EL (cell line): ENCODE measurements at places on chromosomes 13 and 19.

- DNase-seq, result no peak
Measured at GRCh38 chr13:100561599-100562204, 26.9 kb downstream of the GGACT start.

DNA sequence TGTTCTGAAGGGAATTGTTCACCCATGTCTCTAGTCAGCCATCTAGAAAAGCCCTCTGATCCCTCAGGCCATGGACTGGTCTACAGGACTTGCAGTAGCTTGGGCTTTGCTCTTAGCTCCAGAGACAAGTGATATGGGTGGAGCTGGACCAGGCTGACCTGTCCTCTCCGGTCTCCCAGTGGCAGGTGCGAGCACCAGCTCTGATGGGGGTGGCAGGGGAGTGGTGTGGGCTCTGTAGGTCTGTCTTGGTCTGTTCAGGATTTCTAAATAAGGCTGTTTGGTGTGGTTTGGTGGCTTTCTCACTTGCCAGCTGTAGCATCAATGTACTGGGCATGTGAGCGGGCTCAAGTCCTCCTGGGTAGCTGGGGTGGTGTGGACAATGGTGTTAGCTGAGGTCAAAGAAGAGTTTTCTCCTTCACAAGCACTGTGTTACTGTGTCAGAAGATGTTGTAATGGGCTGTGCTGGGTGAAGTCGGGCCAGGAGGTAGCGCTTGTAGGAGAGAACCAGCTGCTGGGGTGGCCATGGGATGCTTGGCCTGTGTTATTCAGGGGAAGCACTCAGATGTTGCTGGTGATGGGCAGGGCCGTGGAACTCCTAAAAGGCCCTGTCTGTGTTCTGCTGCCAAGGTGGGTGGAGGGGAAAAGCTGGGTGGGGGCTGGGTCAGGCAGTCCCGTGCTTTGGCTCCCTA lies 16.9 kb downstream of the GPC6 start:
- no peak for DNase-seq

- no peak for DNase-seq
Measured at GRCh38 chr13:24328145-24328544, 18.8 kb downstream of the C1QTNF9 start.

GRCh38 chr13:77523834-77524728 lies 11.4 kb upstream of the SCEL start:
- no peak for DNase-seq

- no peak for DNase-seq
Measured at GRCh38 chr13:87614276-87614675, 56.9 kb upstream of the SLITRK5 start.

DNA sequence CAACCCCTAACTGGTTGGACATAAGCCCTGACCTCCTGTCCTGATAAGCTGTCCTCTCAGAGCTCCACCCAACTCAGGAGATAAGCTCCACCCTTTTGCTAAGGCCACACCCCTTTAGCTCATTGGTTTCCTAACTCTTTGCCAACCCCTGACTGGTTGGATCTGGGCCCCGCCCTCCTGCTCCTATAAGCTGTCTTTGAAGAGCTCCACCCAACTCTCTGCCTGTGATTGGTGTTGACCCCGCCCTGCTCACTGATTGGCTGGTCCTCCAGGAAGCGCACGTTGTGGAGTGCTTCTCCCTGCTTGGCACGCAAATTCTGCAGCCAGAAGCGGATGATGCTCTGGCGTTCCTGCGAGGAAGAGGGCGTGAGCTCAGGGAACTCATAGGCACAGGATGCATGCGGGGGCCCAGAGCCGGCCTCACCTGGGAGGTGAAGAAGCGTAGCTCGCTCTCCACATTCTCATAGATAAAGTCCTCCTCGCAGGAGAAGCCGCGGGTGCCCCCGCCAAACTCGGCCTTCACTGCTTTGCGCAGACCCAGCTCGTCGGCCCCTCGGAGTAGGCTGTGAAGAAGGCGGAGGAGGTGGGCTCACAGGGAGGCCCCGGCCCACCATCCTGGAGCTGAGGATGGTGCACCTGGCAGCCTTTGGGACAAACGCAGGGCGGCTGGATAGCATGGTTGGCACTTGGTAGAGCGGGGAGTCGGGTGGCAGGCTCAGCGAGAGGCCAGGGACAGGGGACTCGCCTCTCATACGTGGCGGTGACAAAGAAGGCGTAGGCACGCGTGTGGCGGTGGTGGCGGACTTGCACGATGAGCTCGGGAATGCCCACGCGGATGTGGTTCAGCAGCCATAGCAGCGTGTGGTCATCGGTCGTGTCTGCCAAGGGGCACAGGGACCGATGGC lies 1.7 kb downstream of the ANO8 start:
- peak; percentile 58 for DNase-seq

DNA sequence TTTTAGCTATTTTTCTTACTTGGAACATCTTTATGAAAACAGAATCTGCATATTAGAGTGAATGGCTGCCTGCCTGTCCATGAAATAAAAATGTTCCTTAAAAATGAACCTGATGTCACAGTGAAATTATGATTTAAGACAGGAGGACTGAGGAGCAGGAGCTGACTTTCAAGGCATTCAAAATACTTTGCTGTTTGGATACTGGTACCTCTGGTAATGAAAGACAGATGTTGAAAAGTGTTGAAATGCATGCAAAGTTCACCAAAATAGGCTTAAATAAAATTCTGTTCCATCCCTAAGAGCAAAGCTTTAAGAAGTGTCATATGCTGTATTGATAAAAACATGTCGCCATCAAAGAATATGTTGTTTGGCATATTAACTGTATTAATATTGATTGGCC lies 1.7 kb downstream of the ARHGEF7 start:
- no peak for DNase-seq

GRCh38 chr19:43806848-43807247 lies 4.6 kb upstream of the LYPD5 start:
- DNase-seq, result no peak

DNA sequence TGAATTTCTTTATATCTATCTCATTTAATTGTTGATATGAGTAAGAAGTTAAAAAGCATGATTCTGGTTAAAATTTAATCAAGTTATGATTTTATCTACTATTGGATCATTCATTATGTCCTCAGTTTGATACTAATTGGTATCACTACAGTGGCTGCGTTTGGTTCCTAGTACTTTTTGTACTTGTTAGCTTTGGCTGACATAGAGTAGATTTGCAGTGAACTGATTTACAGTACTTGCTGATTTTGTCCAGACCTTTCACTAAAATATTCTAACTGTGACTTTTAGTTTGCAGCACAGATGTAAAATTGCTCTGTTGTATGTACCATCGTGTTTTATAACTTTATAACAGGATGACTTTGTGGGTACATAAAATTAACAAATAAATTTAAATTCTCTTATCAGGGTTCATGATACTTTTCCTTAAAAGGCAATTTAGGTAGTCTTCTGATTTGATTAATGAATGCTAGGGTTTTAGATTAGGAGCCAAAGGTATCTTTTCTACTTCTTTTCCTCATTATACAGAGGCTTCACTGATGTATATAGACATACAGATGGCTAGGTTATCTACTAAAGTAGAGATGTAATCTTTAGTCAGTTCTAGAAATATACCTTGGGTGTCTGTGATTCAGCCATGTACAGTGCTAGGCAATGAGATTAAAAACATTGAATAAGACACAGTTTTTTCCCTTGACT lies 8.7 kb downstream of the UCHL3 start:
- DNase-seq, result no peak

DNA sequence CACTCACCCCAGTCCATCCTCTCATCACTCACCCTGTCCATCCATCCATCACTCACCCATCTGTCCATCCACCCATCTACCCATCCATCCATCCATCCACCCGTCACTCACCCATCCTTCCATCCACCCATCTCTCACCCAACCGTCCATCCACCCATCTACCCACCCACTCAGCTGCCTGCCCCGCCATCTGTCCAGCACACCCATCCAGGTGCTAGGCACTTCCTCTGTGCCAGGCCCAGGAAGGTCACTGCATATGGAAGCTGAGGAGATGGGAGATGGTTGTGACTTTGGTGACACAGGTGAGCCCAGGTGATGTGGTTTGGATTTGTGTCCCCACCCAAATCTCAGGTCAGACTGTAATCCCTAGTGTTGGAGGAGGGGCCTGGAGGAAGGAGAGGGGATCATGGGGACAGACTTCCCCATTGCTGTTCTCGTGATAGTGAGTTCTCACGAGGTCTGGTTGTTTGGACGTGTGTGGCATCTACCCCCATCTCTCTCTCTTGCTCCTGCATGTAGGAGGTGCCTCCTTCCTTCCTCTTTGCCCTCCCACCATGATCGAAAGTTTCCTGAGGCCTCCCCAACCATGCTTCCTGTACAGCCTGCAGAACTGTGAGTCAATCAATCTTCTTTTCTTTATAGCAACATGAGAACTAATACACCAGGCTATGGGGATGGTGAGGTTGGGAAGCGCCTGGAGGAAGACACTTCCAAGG lies 15.9 kb upstream of the C13orf46 start:
- no peak for DNase-seq

GRCh38 chr13:22837980-22838647 lies 342.7 kb upstream of the SGCG start:
- no peak for DNase-seq

GRCh38 chr13:49023431-49023830 lies 47.7 kb downstream of the FNDC3A start:
- peak; percentile 83 for DNase-seq

GRCh38 chr19:29535214-29535831 lies 9.5 kb downstream of the VSTM2B start:
- no peak for DNase-seq

DNA sequence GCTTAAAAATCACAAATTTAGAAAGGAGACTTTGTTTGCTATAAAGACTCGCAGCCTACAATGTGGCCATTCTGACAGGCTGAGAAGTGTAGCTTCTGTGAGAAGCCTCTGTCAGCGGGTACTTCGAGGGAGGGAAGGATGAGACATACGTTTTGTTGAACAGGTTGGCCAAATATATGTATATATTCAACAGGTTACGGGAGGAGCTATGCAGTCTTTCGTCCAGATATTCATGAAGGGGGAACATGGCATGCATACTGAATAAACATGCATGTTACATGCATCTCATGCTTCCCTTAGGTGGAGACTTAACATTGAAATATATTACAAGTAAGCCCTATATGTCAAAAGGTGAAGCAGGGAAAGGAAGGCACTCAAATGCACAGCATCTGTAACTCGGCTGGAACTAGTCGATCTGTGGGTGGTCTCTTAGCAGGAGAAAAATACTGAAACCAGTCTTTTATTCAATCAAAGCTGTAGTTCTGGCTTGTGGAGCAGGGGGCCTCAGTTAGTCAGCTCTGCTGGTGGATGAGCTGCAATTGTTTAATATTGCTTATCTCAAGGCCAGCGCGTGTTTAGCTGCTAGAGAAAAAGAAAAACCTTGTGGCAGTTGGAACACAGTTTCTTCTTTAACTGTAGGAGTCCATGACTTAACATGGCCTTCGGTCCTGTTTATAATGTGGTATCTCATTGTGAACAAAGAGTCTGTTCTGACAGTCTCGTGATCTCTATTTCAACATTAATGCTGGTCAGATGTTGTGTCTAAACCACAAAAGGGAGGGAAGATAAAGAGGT lies 94.3 kb downstream of the FAM216B start:
- no peak for DNase-seq

DNA sequence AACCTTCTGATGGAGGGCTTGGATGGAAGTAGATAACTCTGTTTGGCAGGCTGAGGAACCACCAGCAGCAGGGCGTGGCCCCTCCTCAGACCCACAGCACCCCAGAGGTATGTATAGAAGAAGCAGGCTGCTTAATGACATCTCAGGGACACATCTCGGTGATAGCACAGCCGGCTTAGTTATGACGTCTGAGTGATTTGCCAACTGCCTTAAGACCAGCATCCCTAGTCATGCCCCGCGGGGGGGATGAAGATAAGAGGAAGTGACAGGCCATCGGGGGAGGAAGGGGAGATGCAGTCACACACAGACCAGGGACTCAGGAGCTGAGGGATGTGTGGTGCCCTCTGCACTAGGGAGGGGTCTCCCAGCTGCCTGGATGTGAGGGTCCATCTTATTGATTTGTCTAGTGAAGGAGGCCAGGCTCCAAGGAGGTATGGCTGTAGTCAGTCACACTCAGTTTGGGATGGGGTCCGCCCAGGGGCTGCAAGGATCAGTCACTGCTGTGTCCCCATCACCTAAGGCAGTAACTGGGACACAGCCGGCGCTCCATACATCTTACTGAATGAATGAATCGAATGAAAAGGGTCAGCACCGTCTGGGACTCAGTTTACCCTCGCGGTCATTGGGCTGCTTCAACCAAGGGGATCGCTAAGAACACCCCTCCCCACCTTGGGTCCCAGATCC lies 19.2 kb upstream of the ERCC1 start:
- peak; percentile 67 for DNase-seq

DNA sequence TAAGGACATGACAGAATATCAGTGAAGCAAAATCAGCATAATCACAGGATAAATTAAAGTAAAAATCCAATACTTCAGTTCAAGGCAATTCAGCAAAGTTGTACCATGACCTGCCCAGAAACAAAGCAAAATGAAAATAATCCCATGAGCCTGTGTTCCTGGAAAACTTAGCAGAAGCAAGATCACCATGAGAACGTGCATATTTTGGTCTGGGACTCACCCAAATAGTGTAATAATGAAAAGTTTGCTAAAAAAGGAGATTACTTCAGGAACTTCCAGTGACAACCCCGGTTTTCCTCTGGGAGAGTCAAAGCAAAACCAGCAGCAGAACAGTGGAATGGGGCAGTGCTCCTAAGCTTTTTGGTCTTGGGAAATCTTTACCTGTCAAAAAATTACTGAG lies 14.9 kb upstream of the RPL21 start:
- DNase-seq, result no peak

- no peak for DNase-seq
Measured at GRCh38 chr19:48530066-48530720, 18.6 kb upstream of the LMTK3 start.

- peak; percentile 89 for DNase-seq
Measured at GRCh38 chr19:55580628-55581144, at the start of gene ZNF579. Gene ZNF579 (minus strand): TSS chr19:55580848. CDS start chr19:55579639, 1,209 bp downstream.

DNA sequence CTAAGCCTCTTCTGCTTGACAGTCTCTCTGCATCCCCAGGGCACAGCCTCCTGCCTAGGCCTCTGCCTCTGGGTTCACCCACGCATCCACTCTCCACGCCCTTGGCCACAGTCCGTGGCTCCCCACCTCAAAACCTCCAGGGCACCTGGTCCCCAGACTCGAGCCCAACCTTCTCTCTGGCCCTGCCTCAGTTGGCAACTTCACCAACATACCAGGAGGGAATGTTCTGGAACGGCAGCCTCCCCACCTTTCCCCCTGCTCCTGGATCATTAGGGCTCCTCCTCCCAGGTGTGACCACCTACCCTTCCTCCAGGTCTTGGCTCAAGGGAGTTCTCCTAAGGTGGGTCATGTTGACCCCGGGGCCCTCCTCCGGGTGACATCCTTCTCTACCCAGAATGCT lies 69.1 kb downstream of the SOX1 start:
- DNase-seq, result no peak

GRCh38 chr19:19388568-19389555 lies 16.6 kb upstream of the GATAD2A start:
- DNase-seq, result no peak

- peak; percentile 24 for DNase-seq
Measured at GRCh38 chr13:109610517-109610916, 175.9 kb downstream of the IRS2 start.

DNA sequence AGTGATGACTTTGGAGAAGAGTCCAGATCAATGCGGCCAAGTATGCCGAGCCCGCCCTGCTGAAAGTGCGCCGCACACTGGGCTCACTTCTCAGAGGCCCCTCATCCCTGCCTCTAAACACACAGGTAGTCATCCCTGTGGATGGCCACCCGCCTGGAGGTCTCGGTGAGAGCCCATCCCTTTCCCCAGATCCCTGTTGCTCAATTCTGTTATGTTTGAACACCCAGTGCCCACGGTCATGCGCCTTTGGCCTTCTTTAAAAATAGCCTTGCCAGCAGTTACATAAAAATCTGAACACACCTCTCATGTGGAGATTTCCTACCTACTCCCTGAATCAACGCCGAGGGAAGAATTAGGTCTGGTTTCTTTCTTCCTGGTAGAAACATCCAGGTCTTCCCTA lies 11.9 kb downstream of the ELAVL1 start:
- no peak for DNase-seq

GRCh38 chr13:97757807-97758206 lies 195.7 kb upstream of the IPO5 start:
- no peak for DNase-seq
